ENCODE measurements at places on chromosomes 3 and 15.

- DNase-seq: no peak
Measured at GRCh38 chr3:175413926-175414325, 554.8 kb downstream of the NAALADL2 start.

DNA sequence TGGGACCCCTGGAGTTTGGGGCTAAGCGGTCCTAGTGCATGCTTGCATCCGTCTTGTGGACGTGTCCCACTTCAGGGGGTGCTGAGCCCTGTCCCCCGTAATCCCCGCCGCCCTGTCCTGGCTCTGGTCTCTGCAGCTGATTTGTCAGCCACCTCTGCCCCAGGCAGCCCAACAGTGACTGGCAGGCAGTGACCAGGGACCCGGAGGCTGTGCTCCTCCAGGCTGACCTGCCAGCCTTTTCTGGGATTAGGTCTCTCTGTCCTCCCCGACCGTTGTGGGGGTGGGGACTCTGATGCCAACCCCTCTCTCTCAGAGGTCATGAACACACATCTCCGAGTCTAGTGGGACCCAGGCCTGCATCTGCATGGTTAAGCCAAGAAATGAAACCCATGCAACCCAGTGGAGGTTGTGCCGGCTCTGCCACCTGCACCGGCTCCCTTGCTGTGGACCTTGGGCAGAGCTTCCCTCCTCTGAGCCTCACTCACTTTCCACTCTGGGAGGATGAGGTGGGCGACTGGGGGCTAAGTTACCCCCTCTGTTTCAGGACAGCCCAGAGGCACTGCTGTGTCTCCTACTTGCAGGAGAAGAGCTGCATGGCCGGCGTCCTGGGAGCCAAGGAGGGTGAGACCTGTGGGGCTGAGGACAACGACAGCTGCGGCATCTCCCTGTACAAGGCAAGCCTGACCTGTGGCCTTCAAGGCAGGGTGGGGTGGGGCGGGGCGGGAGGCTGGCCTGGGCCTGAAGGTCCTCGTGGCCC is 60.2 kb downstream of the FBLN2 start:
- no peak for DNase-seq

- DNase-seq: no peak
Measured at GRCh38 chr3:13112521-13113345, 39.5 kb upstream of the IQSEC1 start.

DNA sequence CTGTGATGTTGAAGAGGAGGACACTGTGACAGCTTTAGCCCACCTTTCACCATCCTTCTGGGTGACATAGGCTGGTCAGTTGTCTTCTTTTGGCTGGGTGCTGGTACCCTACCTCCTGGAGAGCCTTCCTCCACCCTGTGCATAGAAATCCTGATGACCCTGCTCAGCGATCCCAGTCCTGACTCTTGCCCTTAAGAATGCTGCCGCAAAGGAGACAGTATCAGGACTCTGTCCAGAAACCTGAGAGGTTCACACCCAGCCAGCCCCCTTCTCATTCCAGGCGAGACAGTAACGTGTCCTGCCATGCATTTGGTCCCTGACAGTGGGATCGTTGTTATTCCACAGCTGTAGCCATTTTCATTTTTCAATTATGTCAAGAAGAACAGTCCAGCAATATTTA is 312.8 kb upstream of the CHRM5 start:
- no peak for DNase-seq

DNA sequence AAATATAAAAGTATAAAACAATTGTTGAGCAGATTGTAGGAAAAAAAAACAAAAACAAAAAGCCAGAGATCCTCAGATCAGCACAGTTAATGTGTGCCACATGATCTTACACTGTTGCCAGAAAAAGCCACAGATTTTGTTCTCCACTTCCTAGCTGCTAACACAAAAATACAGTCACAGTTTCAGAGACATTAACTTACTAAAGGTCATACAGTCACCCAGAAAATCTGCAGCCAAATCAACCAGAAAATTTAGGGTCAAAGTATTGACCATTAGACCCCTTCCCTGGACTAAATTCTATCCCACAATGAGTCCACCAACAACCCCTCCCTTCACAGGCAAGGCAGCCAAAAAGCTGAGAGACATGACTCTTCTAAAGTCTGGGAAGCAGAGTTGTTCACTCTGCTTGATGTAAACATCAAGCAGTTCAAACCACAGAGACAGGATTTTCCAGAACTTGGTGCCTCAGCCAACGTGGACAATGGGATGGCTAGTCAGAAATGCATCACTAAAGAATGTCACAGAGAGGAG is 59.1 kb downstream of the SST start:
- no peak for DNase-seq

DNA sequence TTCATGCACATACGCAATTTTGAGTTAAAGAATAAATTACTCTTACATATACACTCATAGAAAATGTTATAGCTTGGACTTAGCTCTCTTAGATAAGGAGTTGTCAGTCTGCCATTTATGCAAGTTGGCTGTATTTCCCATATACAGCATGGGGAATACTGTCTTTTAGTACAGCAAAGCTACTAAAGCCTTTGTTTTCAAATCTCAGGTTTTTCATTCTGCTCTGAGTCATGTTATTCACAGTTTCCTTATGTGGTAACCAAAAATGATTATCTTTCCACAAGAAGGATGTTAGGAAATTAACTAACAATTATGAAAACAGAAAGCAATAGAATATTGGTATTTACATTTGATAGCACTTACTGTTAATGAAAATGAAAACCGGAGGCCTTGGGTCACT is 4.3 kb upstream of the TIPARP start:
- DNase-seq: no peak

DNA sequence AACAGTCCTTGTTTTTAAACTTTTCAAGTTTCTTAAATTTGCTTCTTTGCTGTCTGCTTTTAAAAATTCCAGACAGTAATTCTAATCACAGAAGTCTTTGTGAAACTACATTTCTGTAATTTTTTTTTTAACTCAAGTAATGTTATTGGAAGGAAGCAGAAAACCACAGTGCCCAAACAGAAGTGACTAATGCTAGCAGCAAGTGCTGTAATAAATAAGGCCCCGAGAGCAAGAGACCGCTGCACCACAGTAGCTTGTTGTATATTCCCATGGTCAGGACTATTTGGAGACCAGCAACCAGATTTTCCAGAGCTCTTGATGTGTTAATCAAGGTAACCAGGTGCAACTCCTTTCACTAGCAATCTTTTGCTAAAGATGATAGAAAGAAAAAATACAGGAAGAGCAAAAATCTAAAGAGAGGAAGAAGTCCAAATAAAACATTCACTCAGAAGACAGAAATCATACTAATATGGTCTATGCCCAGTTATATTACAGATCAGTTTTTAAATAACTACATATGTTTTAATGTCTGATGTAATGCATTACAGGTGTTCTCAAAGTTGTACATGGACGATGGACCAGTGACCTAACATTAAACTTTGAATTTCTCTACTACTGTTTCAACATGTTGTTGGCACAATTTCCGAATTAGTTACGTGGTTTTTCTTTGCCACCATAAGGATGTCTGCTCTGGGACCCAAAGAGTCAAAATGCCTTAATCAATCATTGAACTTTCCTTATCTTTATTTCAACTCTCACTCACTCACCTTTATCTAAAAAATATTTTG is 36.4 kb downstream of the WWTR1 start:
- DNase-seq: no peak

- no peak for DNase-seq
Measured at GRCh38 chr15:80265021-80265420, 13.0 kb upstream of the CTXND1 start.

- DNase-seq: no peak
Measured at GRCh38 chr3:143124601-143125520, 5.3 kb downstream of the CHST2 start.

GRCh38 chr3:38003817-38004414 is 13.3 kb downstream of the VILL start:
- DNase-seq: no peak

DNA sequence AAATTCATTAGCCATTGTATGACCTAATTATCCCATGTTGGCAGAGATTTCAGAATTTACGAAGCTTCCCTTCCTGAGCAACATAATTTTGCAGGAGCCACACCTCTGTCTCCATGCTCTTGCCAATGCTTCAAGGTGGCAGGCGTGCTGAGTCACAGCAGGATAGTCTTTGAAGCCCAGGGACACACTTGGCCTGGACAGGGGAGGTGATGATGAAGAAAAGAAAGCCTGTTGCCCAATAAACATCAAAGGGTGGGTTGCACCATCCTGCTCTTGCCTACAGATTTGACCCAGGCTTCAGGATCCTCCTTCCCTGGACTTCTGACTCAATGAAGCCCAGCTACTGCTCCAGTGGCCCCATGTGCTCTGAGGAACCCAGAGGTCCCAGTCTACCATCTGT is 117.1 kb downstream of the MINAR1 start:
- DNase-seq: no peak
